ENCODE measurements at places on chromosomes 2 and 18.

GRCh38 chr2:208101716-208102631, 22.4 kb downstream of the CRYGD start:
- no peak for DNase-seq

DNA sequence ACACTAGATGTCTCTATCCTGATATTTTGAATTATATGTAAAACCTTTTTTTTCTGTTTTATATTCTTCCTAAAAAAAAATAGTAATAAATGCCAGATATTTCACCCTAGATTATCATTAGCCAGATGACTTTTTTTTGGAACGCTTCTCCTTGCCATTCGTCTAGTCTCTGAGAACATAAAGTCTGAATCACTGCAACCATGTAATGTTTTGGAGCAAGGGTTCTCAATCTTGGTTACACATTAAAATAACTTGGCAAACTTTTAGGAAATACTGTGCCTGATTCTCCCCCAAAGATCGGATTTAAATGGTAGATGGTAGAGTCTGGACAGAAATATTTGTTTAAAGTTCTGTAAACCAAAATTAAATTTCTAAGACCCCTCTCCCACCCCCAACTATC, 21.0 kb downstream of the SLC25A52 start:
- no peak for DNase-seq

- no peak for DNase-seq
Measured at GRCh38 chr2:192885569-192886160, 690.9 kb upstream of the TMEFF2 start.

DNA sequence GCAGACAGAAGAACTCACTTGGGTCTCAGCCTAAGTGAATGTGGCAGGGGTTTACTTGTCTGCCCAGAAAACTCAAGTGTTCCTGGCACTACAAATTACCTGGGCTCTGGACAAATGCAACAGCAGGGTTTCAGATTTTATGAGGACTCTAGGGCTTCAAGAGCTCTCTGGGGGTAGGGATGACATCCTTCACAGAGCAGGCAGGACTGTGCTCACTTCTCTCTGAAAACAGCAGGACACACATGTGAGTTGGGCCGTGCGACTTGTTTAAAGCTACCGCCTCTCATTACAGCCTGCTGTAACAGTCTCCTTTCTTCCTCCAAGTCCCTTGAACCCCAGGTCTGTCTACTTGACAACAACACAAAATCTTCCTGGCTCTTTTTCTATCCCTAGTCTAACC, 212.6 kb downstream of the EN1 start:
- DNase-seq = no peak

- DNase-seq = peak; percentile 2
Measured at GRCh38 chr2:185201063-185201462, 537.5 kb upstream of the FSIP2 start.

DNA sequence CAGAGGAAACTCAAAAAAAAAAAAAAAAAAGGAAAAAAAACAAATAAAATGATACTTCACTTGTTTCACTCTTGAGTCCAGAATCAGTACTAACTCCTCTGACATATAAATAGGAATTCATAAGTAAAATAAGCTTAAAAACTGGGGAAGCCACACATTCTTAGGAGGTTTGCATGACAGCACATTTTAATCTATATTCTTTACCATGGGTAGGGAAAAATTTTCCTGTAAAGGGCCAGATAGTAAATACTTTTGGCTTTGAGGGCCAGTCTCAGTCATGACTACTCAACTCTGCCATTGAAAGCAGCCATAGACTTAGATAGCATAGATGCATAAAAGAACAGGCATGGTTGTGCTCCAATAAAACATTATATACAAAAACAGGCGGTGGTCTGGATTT, 145.2 kb downstream of the BCL11A start:
- no peak for DNase-seq

DNA sequence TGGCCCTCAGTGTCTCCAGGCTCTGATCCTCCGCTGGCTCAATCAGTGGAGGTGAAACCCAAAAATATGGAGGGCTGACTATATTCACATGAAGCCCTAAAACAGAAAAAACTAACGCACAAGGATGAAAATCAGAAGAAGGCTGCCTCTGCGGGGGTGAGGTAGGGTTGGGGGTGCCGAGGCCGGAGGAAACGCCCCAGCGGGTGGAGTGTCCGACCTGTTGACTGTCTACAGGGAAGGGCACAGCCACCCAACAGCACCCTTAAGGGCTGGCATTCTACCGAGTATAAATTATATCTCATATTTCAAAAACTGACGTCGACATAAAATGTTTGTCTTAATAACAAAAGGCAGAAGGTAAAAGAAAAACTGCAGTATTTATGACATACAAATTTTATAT, 223.5 kb downstream of the HDAC4 start:
- no peak for DNase-seq
